ENCODE measurements at places on chromosomes 6 and 20.

GRCh38 chr20:53883098-53883911 lies 187.1 kb downstream of the BCAS1 start:
- DNase-seq = no peak

DNA sequence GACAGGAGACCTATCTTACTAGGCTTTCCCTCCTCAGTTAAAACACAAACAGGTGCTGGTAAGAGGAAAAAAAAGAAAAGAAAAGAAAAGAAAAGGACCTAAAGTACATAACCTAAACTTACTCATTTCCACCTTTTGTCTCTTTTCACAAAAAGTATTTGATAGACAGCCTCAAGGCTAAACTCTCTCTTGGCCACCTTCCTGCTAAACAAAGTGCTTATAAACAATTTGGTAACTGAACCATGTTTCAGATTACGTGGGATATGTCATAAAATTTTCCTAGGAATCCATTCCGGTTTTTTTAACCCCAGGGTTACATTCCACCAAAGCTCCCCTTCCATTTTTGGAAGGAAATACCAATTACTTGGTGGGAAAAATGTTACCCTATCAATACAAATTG lies 109.0 kb downstream of the PRND start:
- DNase-seq = no peak

DNA sequence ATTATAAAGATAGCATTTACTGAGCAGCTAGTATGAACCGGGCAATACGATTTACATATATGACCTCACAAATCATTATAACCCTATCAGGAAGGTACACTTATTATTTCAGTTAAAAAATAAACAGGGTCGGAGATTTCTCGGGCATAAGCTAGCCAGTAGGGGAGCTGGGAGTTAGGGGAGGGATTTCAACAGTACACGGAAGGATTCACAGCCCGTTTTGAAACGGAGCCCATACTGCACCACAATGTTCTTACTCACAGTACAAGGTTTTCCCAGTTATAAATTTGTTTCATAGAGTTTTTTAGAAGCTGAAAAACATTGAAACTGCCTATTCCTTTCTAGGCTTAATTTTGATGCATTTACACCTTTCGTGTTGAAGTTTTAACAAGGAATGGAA lies 607.1 kb downstream of the HDGFL1 start:
- no peak for DNase-seq

GRCh38 chr6:169171951-169172350 lies 81.7 kb downstream of the THBS2 start:
- DNase-seq = no peak

DNA sequence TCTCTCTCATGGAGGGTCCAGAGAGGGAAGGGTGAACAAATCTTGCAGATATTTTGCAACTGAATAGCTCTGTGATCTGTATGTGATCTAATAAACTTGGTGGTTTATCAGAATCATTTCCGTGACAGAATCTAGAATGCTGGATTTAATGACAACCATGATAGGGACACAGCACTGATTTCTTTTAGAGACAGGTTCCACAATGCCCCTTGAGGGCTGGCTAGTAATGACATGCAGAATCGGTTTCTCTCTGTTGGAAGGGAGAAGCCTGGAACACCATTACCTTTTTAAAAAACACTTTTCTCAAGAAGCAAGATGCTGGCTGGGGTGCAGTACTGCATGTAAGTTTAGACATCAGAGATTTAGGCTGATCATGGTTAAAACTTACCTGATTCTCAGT lies 313.4 kb downstream of the CDH26 start:
- no peak for DNase-seq
